Stimulated activated CD8-positive, alpha-beta memory T cell treated with anti-CD3 and anti-CD28 coated beads, Interleukin-2, amount 100 ng/mL, for 1 hour (primary cell): ENCODE measurements at places on chromosomes 6 and 20.

DNA sequence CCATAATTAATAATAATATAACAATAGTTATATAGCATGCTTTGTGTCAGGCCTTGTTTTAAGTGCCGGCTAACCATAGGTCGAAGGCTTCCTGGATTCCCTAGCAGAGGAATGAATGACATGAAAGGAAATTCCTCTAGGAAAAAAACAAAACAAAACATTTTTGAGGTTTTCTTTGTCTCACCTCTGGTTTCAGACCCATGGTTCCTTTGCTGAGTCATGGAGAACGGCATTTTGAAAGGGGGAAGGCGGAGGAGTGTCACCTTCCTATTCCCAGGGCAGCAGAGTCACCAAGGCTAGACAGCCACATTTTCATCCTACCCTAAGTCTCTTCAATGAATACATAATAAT lies 25.3 kb upstream of the CCND3 start:
- no peak for DNase-seq

DNA sequence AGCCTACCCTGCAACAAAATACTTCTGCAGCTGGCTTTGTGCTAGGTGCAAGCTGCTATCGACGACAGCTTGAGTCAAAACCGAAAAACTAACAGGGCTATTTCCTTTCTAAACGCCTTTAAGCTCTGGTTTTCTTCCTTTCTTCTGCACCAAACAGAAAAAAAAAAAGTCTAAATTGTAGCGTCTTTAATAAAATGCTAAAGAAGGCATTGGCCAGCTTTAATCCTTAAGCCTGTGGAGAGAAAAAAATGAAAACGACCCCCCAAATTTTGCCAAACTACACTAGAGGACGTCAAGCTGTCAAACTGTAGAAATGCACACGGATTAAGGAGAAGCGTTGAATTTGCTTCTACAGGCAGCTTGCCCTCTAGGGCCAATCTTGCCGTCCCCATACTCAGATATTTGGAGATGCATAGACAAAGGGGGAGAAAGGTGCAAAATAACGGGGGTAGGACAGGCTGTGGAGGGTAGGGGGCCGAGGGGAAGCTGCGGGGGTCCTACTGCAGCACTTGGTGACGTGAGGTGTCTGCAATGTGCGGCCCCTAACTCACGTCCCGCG lies 1.4 kb upstream of the NRN1 start:
- no peak for DNase-seq

- DNase-seq: no peak
Observed at GRCh38 chr6:89494131-89494793, 61.3 kb downstream of the ANKRD6 start.

- no peak for DNase-seq
Observed at GRCh38 chr6:55528624-55529023, 50.4 kb downstream of the HMGCLL1 start.

DNA sequence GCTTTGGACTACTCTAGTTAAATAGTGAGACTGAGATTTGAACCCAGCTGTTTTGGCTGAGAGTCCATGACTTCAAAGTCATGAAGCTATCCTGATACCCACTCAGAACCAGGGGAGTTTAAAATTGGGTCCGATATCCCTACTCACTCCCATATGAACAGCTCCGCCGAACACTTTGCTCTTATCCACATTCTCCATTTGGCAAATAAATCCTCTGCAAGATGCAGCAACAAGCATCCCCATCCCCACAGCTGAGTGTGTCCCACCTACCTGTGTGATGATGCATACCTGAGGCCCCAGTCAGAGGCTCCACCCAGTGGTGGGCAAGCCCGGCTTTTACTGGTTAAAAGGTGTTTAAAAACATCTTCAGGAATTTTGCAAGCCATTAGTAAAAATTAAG lies 108.3 kb upstream of the SLC24A3 start:
- no peak for DNase-seq

DNA sequence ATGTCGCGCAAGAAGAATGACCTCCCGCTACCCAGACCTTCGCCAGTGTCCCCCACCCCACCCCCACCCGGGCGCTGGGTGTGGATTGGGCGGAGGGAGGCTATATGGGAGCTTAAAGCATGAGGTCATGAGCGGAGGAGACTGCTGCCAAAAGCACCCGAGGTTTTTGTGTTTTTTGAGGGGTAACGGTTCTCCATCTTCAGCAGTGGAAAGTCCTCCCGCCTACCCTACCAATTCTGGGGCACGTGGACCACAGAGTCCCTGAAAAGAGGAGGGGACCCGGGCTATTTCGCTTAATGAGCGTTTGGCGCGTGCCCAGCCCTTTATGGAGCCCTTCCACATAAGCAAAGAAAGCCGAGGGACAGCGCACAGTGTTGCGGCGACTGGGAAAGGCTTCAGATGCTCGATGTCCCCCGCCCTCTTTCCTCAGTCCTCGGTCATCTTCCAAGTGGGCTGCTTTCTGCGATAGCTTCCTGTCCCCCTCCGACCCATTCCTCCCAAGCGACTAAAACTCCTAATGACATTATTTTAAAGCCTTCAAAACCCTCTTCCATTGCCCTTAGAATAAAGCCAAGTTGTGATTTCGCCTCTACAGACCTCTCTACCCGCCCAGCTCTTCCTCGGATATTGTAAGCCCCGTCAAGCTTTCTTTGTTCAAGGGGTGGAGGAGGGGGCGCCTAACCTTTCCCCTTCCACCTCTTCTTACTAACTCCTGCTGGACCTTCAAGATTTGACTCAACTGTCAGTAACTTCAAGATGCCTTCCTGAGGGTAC lies 2.1 kb upstream of the TRERF1 start:
- DNase-seq: no peak

DNA sequence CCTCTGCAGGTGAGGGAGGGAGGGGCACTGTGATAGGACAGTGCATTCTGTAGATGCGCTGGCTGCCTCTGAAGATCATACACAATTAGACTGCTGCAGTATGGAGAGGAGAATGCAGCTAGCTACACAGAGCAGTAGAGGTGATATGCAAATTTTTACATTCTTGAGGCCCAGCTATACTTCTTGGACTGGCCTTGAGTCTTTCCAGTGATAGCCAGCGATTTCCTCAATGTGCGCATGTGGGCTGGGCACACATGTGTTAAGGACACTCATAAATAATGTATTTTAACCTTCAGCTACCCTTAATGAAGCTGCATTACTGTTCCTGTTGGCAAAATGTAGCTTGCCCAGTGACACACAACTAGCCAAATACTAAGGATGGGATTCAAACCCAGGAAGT lies 19.0 kb downstream of the TTPAL start:
- no peak for DNase-seq

DNA sequence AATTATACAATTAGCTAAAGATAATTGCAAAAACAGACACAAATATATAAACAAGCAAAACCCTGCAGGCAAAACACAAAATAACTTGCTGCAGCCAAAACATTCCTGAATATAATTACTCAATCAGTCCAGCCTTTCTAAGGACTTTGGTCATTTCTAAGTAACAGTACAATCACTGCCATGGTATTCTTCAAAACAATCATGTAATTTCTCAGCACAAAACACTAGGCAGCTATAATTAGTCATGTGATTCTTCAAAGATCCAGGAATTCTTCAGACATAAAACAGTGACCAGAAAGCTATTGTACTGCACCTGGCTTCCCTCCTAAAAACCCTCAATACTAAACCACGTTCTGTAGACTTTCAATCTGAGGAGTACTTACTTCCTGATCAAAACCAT lies 881.1 kb downstream of the EPHA7 start:
- DNase-seq: no peak

- DNase-seq: no peak
Observed at GRCh38 chr6:148657048-148657447, 89.8 kb upstream of the UST start.

DNA sequence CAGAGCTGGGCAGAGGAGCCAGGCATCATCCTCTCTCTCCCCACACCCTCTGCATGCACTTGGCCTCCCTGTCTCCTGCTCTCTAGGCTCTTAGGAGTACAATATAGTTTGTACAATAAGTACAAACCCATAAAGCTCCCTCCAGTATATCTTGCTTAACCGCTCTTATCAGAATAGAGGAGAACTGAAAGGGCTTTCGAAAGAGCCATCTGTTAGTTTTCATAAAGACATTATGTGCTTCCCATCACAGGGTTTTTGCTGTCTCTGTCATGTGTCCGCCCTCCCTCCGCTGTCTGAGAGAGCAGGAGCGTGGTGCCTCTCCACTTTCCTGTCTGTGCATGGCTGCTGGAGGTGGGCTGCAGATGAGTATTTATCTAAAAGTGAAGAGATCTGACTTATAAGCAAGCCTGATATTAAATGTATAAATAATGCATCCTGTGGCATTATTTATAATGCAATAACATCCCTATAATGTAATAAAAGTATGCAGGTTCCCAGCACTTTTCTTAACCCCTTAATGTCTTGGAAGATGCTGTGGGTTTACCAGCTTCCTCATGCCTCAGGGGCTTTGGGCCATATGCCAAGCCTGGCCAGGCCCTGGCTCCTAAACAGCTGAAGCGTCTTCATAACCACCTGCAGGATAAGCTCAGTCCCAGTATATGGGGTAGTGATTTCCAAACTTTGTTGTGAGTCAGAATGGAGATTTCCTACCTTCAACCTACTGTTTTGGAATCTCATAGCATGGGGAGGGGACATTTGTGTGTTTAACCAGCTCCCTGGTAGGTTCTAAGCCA lies 297.1 kb downstream of the DHX35 start:
- DNase-seq: no peak

DNA sequence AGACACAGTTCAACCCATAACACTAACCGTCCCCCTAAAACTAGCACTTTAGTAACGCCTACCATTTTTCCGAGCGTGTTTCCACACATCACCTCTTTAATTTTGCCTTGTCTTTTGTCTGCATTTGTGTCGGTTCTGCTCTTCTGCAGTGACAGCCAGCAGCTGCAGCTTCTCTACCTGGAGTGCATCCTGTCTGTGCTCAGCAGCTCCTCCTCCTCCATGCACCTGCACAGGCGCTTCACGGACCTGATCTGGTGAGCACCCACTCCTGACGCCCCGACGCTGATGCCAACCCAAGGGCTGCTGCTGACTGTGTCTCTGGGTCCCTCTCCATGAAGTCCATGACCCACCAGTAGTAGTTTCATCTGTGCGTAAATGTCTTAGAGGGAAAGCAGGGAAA lies 35.4 kb upstream of the PBOV1 start:
- no peak for DNase-seq
